ENCODE measurements at places on chromosomes 7 and 10. TPM values are rescaled to one million over a fixed set of nuclear protein-coding genes. Genes with fewer than 3 reads are reported as not detected.
A peak's percentile ranks its signal among the peaks of the same experiment; 100 is the strongest.

- no peak for DNase-seq
- H3K4me1 ChIP-seq = no peaks in the 10 kb centered on the region
- no peak overlapping the region for H3K4me3 ChIP-seq
- H3K36me3 ChIP-seq = no peaks in the 10 kb centered on the region
- no peaks in the 10 kb centered on the region for H3K27me3 ChIP-seq
These were observed 683.1 kb downstream of the NRG3 start for GRCh38 chr10:82558014-82558607.

GRCh38 chr10:123442901-123443300 lies 223.3 kb upstream of the GPR26 start:
- H3K4me1 ChIP-seq = no peaks in the 10 kb centered on the region
- no peaks in the 10 kb centered on the region for H3K27me3 ChIP-seq
- no peaks in the 10 kb centered on the region for H3K36me3 ChIP-seq
- no peak for DNase-seq
- H3K27ac ChIP-seq = no peak overlapping the region
- H3K4me3 ChIP-seq = no peak overlapping the region

DNA sequence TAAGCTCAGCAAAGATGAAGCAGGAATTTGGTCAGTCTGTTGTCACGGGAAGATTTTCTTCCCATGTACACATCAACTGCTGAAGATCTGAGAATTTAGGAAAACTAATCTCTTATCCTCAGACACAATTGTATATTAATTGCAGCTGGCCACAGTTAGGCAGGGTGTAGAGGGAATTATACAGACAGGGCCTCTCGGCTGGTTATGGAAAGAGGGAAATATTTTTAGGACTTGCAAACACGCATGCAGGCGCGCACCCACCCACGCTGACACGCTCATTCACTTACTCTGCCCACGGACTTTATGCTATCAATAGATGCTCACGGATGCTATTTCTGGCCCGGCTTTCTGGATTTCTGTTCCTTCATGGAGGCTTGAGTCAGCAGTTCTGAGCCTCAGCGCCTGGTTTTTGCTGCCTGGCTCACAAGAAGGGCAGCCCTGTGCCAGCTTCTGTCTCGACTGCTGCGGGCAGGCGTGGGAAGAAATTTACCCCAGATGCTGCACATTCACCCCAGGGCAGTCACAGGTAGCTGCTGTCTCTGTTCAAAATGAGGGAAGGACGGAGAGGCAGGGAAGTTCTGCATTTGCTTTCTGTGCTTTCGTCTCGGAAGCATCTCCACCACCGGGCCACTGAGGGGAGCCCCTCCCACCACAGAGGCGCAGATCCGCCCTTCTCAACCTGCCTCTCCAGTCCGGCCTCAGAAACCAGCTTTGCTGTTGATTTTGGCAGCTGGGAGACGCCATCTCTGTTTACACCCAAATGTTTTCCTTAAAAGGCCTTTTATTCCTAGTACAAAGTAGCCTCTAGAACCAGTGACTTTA lies 116.3 kb upstream of the BTBD16 start:
- H3K27me3 ChIP-seq = peaks cover 18% of the 10 kb centered on the region
- no peaks in the 10 kb centered on the region for H3K36me3 ChIP-seq
- no peak for DNase-seq
- H3K4me3 ChIP-seq = no peak overlapping the region

- H3K4me1 ChIP-seq = no peaks in the 10 kb centered on the region
- no peaks in the 10 kb centered on the region for H3K27me3 ChIP-seq
- DNase-seq = no peak
- H3K27ac ChIP-seq = no peak overlapping the region
- no peaks in the 10 kb centered on the region for H3K36me3 ChIP-seq
These were observed 88.7 kb downstream of the PHYHIPL start for GRCh38 chr10:59265141-59265540.

- H3K36me3 ChIP-seq = no peaks in the 10 kb centered on the region
- H3K4me1 ChIP-seq = peaks cover 28% of the 10 kb centered on the region
- peak; percentile 86 for DNase-seq
- no peak overlapping the region for H3K27ac ChIP-seq
- no peaks in the 10 kb centered on the region for H3K27me3 ChIP-seq
These were observed 20.3 kb upstream of the SFRP5 start for GRCh38 chr10:97791824-97792721.

DNA sequence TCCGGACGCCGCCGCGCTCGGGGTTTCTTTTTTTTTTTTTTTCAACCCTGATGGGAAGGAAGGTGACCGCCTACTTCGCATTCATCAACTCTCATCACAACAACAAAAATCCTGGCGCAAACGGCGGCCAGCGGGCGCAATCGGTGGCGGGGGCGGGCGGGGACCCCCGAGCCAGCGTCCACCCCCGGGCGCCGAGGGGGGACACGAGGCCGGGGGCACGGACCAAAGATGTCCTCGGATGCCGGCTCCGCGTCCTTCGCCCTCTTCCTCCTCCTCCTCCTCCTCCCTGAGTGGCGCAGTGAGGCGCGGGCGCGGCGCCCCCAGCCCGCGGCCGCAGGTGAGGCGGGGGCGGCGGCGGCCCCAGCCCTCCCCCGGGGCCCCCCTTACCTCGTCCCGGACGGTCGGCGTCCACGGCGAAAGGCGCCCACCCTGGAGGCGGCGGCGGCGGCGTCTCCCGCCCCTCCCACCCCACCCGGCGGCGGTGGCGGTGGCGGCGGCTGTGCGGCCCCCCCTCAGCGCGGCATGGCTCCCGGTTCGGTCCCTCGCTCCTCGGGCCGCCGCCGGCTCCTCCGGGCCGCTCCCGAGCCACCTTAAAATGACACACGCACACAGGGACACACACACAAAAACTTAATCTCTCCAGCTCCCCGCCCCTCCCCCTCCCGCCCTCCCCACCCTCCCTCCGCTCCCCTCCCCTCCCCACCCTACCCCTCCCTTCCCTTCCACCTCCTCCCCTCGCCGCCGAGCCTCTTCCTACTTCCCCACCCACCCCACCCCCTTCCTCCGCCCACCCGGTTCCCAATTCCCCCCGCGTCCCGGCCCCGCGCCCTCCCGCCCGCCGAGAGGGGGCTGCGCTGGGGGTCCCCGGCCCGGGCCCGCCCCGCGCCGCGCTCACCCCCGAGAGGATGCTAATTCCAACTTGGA lies at the start of gene CTBP2:
Gene CTBP2, minus strand, starts transcription at position 632 of the 924 bp plus-strand sequence.
- H3K4me3 ChIP-seq = peak within 1 kb of the TSS; percentile 52
- H3K36me3 ChIP-seq = no peaks in the 10 kb centered on the region
- H3K27me3 ChIP-seq = peaks cover 35% of the 10 kb centered on the region
- H3K27ac ChIP-seq = no peak within 1 kb of the TSS
- DNase-seq = no peak
- H3K4me1 ChIP-seq = peaks cover 4% of the 10 kb centered on the region

- no peak overlapping the region for H3K4me3 ChIP-seq
- peaks cover 1% of the 10 kb centered on the region for H3K4me1 ChIP-seq
- no peak overlapping the region for H3K27ac ChIP-seq
- no peak for DNase-seq
- no peaks in the 10 kb centered on the region for H3K36me3 ChIP-seq
These were observed 92.4 kb downstream of the MYL10 start for GRCh38 chr7:101536668-101537067.

DNA sequence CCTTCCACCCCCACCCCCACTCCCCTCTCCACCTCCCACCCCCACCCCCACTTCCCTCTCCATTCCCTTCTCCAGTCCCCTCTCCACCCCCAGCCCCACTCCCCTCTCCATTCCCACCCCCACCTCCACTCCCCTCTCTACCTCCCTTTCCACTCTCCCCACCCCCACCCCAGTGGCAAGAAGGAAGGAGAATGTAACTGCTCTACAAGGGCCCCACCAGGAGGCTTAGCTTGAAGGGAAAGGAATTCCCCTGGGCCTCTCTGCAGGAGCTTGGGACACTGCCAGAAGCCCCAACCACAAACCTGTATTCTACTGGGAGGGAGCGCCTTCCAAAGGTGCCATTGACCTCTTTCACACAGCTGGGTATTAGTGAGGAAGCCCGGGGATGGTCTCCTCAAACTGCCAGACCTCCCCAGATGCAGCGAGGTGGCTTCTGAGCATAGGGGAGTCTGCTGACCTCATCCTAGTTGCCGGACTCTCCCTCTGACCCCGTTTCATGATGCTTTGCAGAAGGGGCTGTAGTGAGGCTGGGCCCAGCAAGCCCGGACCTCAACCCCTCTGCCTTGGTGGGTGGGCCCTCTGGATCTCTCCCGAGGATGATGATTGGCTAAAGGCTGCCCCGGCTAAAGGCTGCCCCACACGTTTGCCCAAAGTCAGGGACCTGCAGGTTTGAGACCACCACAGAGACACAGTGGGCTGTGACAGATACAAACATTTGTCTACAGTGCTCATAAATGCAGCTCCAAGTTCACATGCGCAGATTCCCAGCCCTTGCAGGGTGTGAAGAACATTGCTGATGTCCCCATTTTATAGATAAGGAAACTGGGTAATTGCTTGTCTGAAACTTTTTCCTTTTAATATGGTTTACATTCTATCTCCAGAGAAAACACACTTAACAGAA lies 2.9 kb downstream of the DEPP1 start:
- DNase-seq = peak; percentile 75
- H3K36me3 ChIP-seq = no peaks in the 10 kb centered on the region
- peaks cover 20% of the 10 kb centered on the region for H3K4me1 ChIP-seq
- H3K4me3 ChIP-seq = no peak overlapping the region
- no peaks in the 10 kb centered on the region for H3K27me3 ChIP-seq
- no peak overlapping the region for H3K27ac ChIP-seq

GRCh38 chr10:12412666-12413368 lies 63.5 kb downstream of the CAMK1D start:
- H3K27ac ChIP-seq = peak overlapping the region; percentile 3
- H3K36me3 ChIP-seq = peaks cover 7% of the 10 kb centered on the region
- no peaks in the 10 kb centered on the region for H3K27me3 ChIP-seq

DNA sequence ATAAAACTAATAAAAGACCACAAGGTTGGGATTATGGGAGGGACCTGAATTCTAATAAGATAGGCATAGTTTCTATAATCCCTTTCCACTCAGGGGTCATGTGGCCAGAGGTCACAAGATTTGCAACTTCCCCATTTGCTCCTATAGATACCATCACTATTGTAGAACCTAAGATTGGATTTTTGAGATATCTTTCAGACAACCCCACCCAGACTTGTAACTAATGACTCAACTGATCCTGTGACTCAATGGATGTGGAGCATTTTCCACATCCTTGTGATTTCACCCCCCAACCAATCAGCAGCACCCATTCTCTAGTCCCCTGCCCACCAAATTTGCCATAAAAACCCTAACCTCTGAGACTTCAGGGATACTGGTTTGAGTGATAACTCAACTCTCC lies 51.9 kb upstream of the PIK3AP1 start:
- H3K4me3 ChIP-seq = no peak overlapping the region
- H3K4me1 ChIP-seq = no peaks in the 10 kb centered on the region
- H3K36me3 ChIP-seq = no peaks in the 10 kb centered on the region
- H3K27ac ChIP-seq = no peak overlapping the region
- H3K27me3 ChIP-seq = no peaks in the 10 kb centered on the region

GRCh38 chr7:4612939-4613841 lies 68.9 kb upstream of the FOXK1 start:
- H3K4me3 ChIP-seq = peak overlapping the region; percentile 32
- H3K27ac ChIP-seq = no peak overlapping the region
- H3K27me3 ChIP-seq = no peaks in the 10 kb centered on the region
- H3K4me1 ChIP-seq = peaks cover 13% of the 10 kb centered on the region
- H3K36me3 ChIP-seq = no peaks in the 10 kb centered on the region

- no peak for DNase-seq
- no peak overlapping the region for H3K4me3 ChIP-seq
- no peak overlapping the region for H3K27ac ChIP-seq
- no peaks in the 10 kb centered on the region for H3K4me1 ChIP-seq
- no peaks in the 10 kb centered on the region for H3K36me3 ChIP-seq
These were observed 1162.9 kb downstream of the CNTNAP2 start for GRCh38 chr7:147279514-147279913.

GRCh38 chr10:4202938-4203337 lies 417.9 kb upstream of the KLF6 start:
- DNase-seq = no peak
- H3K4me1 ChIP-seq = no peaks in the 10 kb centered on the region
- peaks cover 1% of the 10 kb centered on the region for H3K27me3 ChIP-seq

- DNase-seq = no peak
- no peaks in the 10 kb centered on the region for H3K27me3 ChIP-seq
- no peaks in the 10 kb centered on the region for H3K4me1 ChIP-seq
- no peaks in the 10 kb centered on the region for H3K36me3 ChIP-seq
These were observed 21.3 kb downstream of the TSPAN15 start for GRCh38 chr10:69472544-69472943.

GRCh38 chr10:109912335-109913281 lies 10.7 kb downstream of the XPNPEP1 start:
- no peaks in the 10 kb centered on the region for H3K27me3 ChIP-seq
- H3K4me1 ChIP-seq = peaks cover 68% of the 10 kb centered on the region
- H3K36me3 ChIP-seq = peaks cover 34% of the 10 kb centered on the region
- H3K27ac ChIP-seq = no peak overlapping the region

DNA sequence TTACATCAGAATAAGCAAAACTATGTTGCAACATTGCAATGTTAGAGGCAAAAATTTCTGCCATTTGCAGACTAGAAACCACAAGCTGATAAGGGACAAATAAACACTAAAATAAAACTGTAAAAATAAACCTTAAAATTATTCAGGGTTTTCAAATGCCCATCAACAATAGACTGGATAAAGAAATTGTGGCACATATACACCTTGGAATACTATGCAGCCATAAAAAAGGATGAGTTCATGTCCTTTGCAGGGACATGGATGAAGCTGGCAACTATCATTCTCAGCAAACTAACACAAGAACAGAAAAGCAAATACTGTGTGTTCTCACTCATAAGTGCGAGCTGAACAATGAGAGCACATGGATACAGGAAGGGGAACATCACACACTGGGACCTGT lies 385.0 kb downstream of the PHF14 start:
- H3K4me1 ChIP-seq = no peaks in the 10 kb centered on the region
- no peak overlapping the region for H3K27ac ChIP-seq
- no peaks in the 10 kb centered on the region for H3K36me3 ChIP-seq
- no peaks in the 10 kb centered on the region for H3K27me3 ChIP-seq
- no peak for DNase-seq
- no peak overlapping the region for H3K4me3 ChIP-seq

Gene CACNB2
- total RNA-seq = not detected

Gene ANK3
- 11.2 TPM for total RNA-seq

Gene ADCY1
- 0.29 TPM for total RNA-seq

Gene SEC31B
- 58.3 TPM for total RNA-seq

Gene PTN
- total RNA-seq = not detected

Data from activated naive CD4-positive, alpha-beta T cell treated with anti-CD3 and anti-CD28 coated beads for 36 hours (primary cell).